Cerebellar nuclear complex (tissue), 1 donor: ENCODE measurements at places on chromosomes 2 and 18.

DNA sequence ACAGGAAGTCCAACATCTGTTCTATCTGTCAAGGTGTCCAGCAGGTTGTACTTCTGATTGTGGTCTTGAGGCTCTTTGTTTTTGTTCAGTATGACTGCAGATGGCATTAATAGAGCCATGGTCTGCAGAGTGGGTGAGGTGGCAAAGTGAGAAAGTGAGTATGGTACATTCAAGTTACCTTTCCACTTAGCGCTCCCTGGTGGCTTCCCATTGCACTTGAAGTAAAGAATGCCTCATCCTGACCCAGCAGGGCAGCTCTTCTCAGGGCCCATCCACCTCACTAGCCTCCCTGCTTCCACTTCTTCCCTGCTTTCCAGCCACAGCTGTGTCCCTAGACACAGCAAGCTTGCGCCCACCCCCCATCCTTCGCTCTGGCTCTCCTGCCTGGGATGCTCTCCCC lies 148.0 kb upstream of the ALPP start:
- DNase-seq = no peak

DNA sequence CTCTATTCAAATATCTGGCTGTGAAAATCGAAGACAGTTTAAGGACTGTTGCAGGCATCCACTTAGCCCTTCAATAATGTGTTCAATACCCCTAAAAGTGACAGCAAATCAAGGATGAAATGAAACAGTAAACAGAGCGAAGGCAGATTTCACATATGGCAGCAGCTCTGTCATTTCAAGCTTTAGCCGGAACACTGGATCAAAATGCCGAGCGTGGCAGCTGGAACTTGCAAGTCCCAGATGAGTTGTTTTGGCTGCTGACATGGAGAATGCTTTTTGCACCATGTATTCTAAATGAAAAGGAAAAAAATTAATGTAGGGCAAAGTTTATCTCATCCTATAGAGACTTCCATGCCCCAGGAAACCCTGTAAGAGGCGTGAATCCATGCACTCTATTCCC lies 18.0 kb downstream of the LRRC30 start:
- DNase-seq = no peak

- DNase-seq = no peak
Observed at GRCh38 chr18:41096504-41096903, 858.5 kb upstream of the PIK3C3 start.

DNA sequence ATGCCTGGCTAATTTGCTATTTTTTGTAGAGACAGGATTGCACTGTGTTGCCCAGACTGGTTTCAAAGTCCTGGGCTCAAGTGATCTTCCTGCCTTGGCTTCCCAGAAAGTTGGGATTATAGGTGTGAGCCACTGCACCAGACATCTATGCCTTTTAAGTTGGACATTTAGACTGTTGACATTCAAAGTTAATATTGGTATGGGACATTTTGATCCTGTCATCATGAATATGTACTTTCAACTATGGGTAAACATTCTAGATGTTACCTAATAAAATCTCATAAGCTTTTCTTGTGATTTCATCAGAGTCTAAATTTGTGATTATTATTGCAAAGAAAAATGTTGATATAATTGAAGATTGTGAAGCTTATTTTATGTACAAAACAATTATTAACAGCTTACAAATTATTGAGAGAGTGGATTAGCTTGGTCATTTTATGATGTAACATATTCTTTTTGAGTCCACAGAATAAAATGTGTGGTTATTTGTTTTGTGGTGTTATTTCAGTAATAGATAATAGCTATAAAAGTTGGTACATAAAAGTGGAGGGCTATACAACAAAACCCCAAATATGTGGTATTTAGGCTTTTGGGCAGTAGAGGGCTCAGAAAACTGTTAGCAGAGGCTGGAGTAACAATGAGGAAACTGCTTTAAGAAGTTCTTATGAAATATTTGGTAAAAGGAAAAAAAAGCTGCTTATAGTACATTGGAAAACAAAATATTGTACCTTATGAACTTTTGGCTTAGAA lies 41.4 kb downstream of the STARD6 start:
- DNase-seq = no peak

DNA sequence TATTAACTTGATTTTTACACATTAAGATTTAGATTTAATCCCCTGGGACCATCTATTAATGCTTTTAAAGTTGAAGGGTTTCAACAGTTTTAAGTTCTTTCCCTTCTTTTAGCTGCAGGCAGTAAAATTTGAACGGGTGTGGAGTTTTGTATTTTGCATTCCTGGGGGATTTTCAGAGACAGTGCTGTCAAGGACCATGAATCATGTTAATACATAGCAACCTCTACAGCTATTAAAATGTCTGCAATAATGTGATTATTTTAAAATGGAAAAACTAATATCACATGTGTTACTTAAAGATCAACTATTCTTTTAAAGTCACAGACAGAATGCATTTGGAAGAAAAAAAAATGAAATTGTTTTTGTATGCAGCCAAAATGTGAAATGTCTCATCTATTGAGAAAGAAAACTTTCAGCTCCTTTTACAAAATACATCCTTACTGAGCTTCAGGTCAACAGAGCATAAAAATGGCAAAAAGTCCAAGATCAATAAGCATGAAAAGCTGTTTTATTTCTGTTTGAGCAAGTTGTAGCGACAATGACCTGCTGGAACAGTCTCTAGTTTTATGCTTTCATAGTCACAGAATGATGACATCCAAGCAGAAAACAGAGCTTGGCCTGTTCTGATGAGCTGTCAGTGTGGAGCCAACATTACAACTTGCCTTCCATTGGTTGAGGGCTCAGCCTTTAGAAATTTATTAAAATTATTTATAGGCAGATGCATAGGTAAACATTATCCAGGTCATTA lies 21.6 kb upstream of the ZNF521 start:
- DNase-seq = no peak

- DNase-seq = no peak
Observed at GRCh38 chr18:45456090-45457021, 158.9 kb upstream of the SLC14A2 start.

DNA sequence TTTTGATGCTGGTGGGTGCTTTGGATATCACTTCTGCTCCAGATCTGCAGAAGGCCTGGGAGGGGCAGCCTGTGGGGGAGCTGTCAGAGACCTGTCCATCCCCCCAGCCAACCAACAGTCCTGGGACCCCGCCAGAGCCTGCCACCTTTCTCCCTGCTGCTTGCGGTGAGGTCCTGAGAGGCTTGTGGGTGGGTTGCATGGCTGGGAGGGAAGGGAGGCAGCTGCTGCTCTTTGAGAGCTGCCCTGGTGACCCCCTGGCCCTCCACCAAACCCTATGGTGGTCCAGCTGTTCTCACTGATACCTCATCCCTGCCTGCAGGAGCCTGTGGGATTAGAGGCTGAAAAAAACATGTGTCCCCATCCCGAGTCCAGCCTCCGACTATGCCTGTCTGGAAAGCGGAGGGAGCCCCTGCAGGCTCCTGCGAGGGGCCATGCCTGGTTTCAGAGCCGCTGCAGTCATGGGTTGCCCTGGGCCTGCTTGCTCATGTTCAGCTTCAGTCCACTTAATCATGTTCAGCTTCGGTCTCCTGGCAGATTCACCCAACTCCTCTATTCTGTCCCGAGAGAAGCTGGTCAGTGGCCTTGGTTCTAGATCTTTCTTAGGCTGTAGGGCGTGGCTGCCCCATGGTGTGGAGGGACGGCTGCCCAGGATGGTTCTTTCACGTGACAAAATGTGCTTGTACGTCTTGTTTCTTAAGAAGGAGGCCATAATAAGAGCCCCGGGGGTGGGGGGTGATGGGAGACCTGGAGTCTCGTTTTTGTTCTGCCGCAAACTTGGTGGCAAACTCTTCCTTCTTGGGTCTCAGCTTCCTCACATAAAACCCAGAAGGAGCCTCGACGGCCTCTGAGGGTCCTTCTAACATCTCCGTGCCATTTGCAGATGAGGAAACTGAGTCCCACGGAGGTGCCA lies 98.5 kb downstream of the CTIF start:
- DNase-seq = no peak

- DNase-seq = no peak
Observed at GRCh38 chr2:69482471-69482870, 45.2 kb upstream of the NFU1 start.

DNA sequence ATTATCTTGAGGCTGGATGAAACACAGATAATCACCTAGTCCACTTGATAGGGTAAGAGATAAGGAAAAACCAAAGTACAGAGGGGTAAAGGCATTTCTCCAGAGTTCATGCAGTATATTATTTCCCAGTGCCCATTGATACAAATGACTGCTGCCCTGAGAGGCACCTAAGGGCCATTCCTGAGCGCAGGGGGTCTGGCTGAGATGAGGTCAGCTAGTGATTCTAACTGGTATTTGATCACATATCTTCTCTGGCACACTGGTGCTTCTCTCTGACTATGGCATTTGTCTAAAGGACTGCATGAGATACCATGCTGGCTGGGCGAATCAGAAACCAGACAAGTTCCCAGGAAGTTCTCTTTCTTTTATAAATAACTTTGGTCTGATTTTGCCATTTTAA lies 73.3 kb upstream of the TFCP2L1 start:
- no peak for DNase-seq

GRCh38 chr18:36352384-36352783 lies 54.9 kb downstream of the FHOD3 start:
- DNase-seq = no peak

GRCh38 chr2:64342195-64343099 lies 111.5 kb upstream of the LGALSL start:
- DNase-seq = no peak

DNA sequence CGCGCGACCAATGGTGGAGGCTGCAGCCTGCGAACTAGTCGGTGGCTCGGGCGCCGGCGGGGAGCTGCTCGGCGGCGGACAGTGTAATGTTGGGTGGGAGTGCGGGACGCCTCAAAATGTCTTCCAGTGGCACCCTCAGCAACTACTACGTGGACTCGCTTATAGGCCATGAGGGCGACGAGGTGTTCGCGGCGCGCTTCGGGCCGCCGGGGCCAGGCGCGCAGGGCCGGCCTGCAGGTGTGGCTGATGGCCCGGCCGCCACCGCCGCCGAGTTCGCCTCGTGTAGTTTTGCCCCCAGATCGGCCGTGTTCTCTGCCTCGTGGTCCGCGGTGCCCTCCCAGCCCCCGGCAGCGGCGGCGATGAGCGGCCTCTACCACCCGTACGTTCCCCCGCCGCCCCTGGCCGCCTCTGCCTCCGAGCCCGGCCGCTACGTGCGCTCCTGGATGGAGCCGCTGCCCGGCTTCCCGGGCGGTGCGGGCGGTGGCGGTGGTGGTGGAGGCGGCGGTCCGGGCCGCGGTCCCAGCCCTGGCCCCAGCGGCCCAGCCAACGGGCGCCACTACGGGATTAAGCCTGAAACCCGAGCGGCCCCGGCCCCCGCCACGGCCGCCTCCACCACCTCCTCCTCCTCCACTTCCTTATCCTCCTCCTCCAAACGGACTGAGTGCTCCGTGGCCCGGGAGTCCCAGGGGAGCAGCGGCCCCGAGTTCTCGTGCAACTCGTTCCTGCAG lies at the start of gene HOXD9:
Gene HOXD9, plus strand, starts transcription at position 37 of the 728 bp plus-strand sequence. Its CDS starts 50 bp downstream, at position 87.
- no peak for DNase-seq

GRCh38 chr2:133078667-133079411 lies 408.8 kb upstream of the LYPD1 start:
- DNase-seq = no peak

GRCh38 chr2:113282747-113283533 lies 4.2 kb upstream of the PAX8 start:
- DNase-seq = no peak

- DNase-seq = no peak
Observed at GRCh38 chr18:33596178-33596854, 18.3 kb downstream of the ASXL3 start.

DNA sequence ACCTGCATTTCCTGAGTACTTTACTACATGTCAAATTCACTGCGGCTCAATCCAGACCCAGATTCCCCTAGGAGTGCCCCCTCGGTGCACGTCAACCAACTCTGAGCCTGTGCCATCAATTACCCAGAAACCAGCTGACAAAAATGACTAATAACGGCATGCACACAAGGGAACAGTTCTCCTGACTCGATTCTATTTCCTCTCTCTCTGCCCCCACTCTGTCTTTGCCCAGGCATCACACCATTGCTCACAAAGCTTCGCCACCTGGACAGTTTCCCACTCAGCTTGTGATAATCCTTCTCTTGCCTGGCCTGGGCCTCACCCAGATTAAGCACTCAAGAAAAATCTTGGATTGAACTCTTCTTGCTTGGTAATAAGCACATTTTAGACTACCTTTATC lies 115.3 kb upstream of the NDUFV2 start:
- no peak for DNase-seq

DNA sequence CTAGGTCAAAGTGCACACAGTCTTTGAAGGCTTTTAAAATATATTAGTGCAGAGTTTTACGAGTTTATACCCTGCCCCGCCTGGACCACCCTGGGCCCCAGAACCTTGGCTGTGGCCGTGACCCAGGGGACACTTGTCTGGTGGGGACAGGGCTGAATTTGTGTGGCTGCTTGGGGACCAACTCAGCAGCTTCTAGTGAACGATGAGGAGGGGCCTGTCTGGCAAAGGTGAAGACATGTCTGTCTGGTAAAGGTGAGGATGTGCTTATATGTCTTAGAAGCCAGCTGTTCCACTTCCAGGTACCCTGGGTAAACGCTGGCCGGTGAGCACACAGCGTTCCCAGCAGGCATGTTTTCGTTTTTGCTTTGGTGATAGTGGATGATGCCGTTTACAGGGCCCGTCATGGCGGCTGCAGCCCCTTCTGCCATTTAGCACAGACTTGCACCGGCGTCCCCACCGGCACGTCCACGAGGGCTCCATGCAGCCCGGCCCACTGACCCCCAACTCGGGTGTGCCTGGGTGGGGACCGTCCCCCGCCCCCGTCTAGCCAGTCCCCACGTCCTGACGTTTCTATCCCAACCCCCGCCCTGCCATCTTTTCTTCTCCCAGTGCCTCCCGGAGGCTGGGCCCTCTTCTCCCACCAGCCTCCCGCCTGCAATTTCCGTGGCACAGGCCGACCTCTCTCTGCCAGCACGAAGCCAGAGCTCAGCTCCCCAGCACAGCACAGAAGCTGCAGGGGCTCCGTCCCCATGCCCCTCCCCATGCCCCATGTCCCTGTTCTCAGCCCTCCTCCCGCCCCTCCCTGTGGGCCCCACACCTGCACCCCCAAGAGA lies 67.8 kb downstream of the SLC66A2 start:
- no peak for DNase-seq

DNA sequence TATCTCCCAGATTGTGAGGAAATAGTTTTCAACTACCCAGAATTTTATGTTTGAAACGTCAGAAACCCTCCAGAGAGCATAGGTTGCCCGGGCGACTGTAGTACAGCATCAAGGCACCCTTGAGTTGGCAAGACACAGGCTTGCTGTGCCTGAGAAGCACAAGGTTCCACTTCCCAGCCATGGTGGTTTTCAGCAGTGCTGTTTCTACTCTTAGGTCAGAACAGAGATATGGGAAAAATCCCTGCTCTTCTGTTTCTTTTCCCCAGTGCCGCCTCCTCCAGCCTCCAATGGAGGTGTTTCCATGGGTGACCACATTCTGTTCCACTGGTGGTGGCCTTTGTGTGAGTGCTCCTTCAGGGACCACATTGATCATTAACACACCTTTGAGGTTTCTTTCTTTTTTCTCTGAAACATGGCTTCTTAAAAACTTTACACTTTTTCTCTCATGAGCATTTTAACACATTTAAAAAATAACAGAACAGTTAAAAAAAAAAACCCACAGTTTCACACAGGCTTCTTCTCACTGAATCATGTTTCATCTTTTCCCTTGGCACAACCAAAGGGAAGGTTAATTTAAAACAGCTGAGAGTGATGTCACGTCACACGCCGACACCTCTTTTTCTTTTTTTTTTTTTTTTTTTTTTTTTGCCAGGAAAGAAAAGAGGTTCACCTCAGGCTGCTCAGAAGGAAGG lies 229.3 kb upstream of the HDAC4 start:
- no peak for DNase-seq
